ENCODE measurements at places on chromosomes 16 and 17.

GRCh38 chr17:32558326-32558955, 71.6 kb downstream of the CDK5R1 start:
- no peak for DNase-seq

GRCh38 chr17:4019275-4019674, 55.0 kb upstream of the ATP2A3 start:
- DNase-seq = no peak

DNA sequence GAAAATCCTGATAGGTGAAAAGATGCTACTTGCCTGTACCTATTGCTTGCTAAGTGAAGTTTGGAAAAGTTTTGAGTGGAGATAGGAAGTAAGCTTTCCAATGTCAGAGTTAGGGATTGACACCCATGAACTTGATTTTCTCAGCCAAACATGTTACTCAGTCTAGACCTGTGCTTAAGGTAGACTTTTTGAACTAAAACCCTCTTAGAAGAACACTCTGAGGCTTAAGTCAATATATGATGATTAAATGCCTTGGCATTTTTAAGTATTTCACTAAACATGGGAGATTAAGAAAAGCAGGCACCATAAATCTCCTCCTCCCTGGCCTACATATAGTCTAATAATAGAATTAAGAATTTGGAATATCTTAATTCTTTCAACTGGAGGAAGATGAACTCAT, 785.6 kb upstream of the SOX9 start:
- no peak for DNase-seq

GRCh38 chr16:48537275-48537674, 72.7 kb downstream of the N4BP1 start:
- peak; percentile 47 for DNase-seq

DNA sequence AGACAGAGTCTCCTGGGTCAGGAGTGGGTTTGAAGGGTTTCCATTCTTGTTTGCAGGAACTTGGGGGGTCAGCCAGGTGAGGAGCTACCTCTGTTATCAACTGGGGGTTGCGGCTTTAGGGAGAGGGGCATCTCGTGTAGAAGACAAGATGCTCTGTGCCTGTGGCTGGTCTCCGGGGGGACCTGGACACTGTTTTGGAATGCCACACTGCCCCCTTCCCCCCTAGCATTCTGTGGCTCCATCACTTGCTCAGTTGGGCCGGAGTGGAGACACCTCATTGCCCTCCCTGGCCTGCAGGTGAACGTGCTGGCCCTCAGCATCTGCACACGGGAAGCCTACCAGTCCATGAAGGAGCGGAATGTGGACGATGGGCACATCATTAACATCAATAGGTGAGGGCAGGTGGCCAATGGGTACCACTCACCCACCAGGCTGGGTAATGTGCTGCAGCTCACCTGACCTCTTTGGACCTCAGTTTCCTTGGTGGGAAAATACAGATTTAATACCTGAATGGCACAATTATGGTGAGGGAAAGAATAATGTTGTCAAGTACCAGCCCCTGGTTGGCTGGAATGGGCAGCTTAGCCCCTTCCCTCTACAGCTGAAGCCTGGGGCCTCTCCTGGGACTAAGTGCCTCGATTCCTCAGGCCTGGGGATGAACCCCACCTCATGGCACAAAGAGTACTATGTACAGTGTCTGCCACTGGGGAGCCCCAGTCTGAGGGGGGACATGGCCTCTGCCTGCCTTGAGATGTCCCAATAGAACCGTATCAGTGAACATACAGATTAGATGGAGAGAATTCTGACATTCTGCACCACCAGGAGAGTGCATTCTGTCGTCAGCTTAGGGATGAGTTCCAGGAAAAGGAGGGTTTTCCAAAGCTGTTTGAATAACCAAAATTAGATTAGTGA, 3.3 kb upstream of the MRM1 start:
- DNase-seq = no peak

- DNase-seq = no peak
Measured at GRCh38 chr17:75737133-75737962, 16.1 kb downstream of the ITGB4 start.

- DNase-seq = peak; percentile 78
Measured at GRCh38 chr17:18356624-18357023, 6.7 kb downstream of the SHMT1 start.

GRCh38 chr17:73028299-73028755, 64.2 kb downstream of the SLC39A11 start:
- no peak for DNase-seq

DNA sequence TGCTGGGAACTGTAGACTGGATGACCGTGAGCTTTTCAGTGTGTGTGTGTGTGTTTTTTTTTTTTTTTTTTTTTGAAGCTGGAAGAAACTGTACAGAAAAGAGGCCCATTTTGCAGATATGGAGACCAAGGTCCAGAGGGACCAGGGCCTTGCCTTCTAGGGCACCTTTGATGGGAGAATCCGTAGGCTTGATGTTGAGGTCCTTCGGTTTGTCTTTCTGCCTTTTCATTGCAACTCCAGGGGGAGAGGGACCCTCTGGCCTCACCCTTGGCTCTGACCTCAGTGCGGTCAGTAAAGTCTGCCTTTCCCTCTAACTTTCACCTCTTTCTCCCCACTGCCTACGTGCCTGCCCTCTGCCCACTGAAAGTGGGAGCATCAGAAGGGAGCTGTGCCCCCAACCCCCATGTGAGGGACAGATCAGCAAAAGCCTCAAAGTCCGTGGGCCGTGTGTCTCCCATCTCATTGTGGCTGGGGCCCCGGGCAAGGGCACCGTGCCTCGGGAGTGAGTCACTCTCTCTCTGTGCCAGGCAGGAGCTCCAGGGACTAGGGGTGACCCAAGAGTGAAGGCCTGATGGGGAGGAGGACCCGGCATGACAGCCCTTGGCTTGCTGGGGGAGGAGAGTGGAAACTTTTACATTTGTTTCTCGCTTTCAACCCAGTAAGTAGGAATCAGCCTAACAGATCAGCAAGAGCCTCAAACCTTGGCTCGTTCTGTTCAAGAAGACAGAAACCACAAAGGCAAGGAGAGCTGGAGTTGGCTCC, 123.6 kb downstream of the CMIP start:
- DNase-seq = no peak

DNA sequence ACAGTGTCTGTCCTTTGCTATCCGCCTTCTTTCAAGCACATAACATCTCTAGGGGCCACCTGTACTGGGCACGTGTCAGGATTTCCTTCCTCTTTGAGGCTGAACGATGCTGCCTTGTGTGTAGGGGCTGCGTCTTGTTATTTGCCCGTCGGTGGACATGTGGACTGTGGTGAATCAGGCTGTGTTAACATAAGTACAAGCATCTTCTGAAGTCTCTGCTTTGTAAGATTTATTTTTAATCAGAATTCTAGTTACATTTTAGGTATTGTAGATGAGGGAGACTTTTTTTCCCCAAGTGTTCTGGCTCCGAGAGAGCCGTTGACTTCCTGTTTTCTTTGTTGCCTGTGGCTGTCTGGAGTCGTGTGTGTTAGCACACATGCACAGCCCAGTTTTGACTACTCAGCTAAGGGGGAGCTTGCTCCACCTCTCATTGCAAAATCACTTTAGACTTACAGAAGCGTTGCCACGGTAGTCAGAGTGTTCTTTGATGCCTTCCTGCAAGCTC, 26.1 kb downstream of the SPG7 start:
- DNase-seq = peak; percentile 77

DNA sequence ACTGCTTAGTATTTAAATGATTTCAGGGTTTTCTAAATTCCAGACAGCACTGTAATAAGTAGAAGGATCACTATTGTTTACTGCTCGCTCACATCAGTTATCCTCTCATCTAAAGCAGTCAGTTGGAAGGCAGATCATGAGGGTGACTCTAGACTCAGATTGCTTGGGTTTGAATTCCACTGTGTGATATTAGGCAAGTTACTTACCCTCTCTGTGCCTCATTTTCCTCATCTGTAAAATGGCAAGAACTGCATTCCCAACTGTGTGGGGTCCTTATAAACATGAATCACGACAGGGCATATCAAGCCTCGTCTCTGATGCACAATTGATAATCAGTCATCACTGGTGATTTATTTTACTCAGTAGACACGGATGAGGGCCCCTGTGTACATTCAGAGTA, 15.1 kb downstream of the CLUAP1 start:
- no peak for DNase-seq

GRCh38 chr17:18949566-18949965, 2.4 kb upstream of the SLC5A10 start:
- DNase-seq = no peak

GRCh38 chr17:40916366-40916765, 21.1 kb downstream of the KRT23 start:
- no peak for DNase-seq

DNA sequence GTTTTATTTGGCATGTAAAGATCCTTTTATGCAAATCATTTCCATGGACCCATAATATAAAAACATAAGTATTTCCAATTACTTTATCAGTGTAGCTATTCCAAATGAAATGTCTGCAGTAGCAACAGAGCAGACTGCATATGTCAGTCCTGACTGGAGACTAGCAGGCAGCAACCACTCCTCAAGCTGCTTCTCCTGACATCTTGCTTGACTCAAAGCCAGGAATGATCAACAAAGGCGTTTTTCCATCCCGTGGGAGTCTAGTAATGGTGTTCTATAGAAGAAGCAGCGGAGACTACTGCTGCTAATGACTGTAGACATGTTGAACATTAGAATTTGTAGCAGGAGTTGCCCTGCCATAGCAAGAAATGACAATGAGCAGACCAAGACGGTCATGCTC, 73.2 kb upstream of the AKTIP start:
- no peak for DNase-seq

DNA sequence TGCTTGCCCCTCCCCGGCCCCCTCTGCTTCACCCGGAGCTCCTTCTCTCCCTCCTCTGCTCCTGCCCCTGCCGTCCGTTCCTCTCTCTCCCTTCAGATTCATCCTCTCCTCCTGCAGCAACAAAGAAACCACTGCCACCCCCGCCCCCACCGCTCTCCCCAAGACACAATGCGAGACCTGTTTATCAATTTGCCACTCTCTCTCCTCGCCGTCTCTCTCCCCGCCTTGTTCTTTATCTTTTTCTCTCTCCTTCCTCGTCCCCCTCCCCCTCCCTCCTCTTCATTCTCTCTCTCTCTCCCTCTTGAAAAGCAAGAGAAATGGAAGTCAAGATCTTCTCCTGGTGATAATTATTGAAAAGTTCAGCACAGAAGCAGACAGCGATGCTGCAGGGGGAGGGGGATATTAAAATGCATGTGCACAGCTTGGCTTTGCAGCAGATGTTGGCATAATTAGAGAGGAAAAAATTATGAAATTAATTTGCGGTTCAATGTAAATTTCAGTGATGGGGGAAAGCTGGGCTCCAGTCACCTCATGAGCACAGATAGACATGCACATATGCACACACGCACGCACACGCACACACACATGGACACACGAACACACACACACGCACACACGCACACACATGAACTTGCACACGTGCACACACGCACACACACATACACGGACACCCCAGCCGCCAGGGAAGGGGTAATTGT, 58.1 kb upstream of the CBFA2T3 start:
- no peak for DNase-seq

DNA sequence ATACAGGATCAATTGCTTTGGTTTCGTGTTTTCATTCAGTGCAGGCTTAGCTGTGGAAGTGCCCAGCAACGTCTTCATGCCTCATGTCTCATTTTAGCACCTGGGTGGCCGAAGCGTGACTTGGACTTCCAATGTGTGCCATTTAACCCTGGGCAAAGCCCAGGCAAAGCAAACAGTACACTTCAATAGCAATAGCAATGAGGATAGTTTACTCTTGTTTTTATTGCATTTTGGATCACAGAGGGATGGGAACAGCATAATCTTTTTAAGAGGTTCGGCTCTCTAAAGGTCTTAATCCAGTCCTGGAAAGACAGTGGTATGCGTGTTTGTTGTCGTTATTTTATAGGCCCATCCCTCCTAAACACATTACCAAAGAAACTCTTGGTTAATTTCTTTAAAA, 86.2 kb downstream of the HS3ST3B1 start:
- no peak for DNase-seq

DNA sequence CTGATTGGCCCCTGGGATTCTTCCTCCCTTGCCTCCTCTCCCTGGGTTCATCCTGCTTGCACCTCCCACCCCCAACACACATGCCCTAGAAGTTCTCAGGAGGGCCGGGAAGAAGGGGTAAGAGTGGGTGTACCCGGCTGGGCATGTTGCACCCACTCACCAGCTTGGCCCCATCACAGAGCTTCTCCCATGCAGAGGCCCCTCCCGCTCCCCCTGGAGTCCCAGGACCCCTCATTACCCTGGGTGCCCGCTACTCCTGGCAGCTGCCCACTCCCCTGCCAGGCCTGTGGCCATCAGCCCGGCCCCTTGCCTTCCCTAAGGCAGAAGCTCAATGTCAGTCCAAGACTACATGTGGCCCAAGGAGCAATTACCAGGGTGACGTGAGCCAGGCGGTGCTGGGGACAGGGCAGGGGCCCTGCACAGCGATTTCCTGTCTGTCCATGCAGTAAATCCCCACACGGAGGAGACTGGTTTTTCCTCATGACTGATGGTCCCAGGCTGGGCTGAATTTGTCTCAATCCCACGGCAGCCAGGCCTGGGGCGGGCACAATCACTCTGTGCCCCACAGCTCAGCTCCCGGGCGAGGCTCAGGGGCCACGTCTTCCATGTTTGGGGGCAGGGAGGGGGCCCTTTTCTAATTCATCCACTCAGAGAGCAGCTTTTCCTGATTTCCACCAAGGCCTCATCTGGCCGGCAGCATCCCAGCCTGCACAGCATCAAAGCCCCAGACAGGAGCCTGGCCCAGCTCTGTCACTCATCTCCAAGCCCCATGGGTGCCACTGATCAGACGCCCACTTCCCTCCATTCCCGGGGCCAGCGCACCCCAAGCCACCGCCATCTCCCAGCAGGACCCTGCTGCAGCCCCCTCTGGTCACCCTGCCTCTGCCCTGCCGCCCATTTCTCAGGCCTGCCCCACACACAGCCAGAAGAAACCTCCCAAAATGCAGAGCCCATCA, 234.7 kb downstream of the KATNIP start:
- no peak for DNase-seq

GRCh38 chr17:31789707-31790505, 69.1 kb downstream of the COPRS start:
- no peak for DNase-seq

DNA sequence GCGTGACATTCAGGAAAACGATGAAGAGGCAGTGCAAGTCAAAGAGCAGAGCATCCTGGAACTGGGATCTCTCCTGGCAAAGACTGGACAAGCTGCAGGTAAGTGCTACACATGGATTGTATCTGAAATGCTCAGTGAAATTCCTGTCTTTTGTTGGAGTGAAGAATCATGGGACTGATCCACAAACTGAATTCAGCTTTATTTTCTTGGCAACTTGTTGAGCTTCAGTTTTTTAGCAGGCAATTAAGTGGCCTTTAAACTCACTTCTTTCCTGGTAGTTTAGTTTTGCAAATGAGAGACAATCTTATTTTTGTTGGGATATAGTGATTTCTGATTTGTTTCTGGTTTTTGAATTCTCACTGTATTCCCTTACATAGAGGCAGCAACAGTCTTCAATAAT, 2.6 kb downstream of the PSMD11 start:
- no peak for DNase-seq

GRCh38 chr17:48173191-48173984, 65.8 kb downstream of the SNX11 start:
- DNase-seq = no peak

GRCh38 chr16:17069681-17070080, 401.1 kb downstream of the XYLT1 start:
- no peak for DNase-seq

GRCh38 chr16:30665155-30665829, 7.1 kb downstream of the FBRS start:
- DNase-seq = no peak

GRCh38 chr17:61409301-61410112, 9.9 kb downstream of the TBX2 start:
- DNase-seq = peak; percentile 37

All from Ammon's horn (tissue), 1 donor.